ENCODE measurements at places on chromosomes 4 and X.

GRCh38 chr4:13095722-13096121 lies 388.4 kb downstream of the RAB28 start:
- DNase-seq: no peak

- DNase-seq: no peak
Observed at GRCh38 chr4:135777361-135777760, 1575.8 kb upstream of the PABPC4L start.

GRCh38 chrX:148913971-148914370 lies 413.6 kb downstream of the AFF2 start:
- DNase-seq: no peak

DNA sequence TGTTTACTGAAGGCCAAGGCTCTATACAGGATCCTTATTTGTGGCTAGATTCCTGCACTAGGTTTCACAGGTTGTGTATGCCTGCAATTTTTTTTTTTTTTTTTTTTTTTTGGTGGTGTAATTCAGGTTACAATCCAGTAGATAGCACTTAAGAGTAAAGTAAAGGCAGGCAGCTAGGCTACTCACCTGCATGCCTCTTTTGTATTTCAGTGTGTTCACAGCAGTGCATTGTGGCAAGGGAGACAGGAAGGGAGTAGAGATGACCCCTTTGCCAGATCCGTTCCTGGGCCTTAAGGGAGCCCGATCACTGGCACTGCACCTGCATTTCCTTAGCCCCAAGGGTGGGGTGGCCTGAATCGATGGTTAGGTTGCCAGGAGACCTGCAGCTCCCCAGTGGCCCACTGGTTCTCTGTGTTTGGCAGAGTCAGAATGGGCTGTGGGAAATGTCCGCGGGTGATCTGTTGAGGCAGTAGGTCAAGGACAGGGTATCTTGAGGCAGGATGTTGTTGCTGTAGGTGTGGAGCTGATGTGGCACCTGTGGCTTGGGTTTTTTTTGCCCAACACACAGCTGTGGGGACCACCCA lies 374.9 kb upstream of the AADAT start:
- no peak for DNase-seq

DNA sequence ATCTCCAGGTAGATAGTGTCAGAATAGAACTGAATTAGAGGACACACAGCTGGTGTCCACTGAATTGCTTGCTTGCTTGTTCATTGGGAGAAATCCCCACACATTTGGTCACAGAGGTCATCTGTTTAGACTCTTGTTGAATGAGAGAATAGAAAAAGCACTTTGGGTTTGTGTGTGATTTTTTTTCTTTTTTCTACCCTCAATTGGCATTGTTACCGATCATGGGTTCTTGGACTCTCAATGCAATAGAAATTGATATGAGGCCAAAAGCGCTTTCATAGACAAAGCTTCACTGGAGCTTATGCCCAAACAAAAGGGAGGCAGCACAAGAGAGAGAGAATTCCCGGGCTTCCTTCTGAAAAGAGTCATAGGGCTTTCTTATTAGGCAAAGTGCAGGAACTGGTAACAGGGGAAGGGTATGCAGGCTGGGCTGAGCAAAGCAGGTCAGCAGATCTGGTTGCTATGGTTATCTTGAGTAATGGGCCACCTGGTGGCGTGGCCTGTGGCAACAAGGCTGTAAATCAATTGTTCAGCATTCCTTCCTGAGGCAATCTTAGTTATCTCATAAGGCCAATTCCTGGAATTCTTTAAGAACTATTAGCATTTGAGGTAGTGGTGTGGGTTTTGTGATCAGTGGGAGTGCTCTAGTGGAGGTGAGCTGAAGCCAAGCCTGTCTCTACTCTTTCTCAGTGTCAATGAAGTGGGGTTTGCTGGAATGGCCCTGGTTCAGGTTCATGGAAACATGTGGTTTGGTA lies 5.3 kb upstream of the GPR82 start:
- DNase-seq: no peak

DNA sequence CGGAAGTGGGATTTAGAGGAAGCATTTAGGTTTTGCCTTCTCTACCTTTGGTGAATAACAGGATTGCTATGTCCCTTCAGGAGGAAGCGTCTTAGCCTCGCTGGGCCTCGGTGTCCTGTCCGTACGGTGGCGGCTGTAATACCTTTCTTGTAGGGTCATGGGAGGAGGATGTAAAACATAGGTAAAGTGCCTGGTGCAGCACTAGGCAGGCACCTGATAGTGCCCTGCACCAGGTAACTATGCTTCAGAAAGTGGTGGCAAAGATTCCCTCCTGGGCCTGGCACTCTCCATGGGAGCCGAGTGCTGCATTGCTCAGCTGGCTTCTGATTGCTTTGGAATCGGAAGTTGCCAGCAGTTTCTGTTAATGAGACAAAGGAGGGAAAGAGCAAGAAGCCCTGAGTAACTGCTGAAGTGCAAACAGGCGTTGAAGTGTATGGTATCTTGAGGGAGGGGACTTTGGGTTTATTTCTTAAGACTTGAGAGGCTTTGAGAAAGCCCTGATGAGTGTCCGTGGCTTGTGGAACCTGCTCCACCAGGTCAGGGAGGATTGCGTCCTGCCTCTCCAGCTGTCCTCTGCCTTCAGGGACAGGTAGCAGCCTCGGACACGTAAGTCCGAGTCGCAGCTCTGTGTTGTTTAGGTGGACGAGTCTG lies 45.8 kb downstream of the TBC1D14 start:
- DNase-seq: no peak

GRCh38 chrX:75038925-75039324 lies 113.7 kb upstream of the NEXMIF start:
- DNase-seq: no peak

DNA sequence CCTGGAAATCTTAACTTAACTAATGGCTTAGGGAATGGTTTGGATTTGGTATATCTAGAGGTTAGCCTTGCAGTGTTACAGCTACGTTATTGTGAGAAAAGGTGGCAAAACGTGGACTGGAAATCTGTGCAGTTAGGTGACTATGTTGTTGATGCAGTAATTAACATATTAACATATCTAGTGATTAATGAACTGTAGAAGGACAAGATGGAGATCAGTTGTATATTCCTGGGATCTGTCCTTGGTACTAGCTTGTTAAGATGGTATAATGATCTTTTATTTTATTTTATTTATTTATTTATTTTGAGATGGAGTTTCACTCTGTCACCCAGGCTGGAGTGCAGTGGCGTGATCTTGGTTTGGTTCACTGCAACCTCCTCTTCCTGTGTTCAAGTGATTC lies 36.9 kb downstream of the GPAT3 start:
- no peak for DNase-seq

- no peak for DNase-seq
Observed at GRCh38 chrX:153863251-153863991, 22.6 kb downstream of the L1CAM start.

DNA sequence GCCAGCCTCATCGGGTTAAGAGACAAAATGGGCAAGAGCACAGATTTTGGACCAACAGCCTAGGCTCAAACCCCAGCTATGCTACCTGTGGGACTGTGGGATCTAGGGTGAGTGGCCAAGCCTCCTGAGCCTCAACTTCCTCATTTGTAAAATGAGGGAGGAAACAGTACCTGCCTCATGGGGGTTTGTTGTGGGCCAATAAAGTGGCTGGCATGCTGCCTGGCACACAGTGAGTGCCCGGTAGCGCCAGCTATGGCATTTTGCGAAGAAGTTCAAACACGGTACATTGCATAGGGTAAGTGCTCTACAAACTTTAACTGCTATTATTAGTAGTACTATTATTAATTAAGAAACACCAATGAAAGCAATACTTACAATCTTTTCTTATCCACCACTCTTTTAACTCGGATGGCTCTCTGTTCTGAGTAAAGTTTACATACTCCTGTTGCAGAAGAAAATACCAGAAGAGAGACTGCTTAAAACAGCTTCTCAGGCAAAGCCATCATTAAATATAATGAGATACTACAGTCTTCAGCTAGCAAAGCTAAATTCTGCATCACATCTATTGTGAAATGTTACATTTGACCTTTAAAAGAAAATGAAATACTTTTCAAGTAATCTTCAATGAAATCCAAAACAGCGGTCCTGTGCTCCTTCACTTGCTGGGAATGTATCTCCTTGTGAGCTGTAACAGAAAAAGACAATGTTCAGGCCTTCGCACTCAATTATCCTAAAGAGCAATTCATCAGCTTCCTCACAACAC lies 70.1 kb downstream of the NSG1 start:
- DNase-seq: no peak

DNA sequence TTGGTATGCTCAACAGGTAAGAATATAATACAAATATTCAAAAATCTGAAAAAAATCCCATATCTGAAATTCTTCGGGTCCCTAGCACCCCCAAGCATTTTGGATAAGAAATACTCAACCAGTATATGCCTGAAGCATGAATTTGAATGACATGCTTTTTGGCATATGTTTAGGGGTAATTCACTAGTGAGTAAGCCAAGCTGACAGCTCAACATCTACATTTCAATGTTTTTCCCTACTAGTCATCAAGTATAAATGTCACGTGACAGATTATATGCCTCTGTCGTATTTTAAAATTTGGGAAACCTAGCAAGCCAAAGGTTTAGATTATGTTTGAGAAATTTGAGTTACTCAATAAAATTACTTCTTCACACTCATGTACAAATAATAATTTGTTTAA lies 125.1 kb downstream of the FGF16 start:
- no peak for DNase-seq

GRCh38 chrX:16839219-16839851 lies 30.8 kb downstream of the RBBP7 start:
- no peak for DNase-seq

DNA sequence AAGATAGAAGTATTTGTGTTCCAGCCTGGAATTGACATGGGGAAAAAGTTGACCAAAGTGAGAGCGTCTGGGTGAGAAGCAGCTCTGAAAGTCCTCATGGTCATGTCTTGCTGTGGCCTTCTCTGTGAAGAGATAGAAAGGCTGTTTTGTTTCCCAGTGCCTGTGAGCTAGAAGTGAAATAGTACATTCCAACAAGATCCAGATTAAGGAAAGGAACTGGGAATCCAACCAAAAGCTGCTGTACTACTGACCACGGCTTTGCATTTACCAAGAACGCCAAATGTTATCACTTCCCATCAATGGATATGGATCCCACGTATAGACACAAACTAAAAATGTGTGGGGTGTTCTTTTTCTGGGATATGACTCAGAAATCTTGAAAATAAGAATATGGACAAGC lies 51.2 kb downstream of the TENM3 start:
- no peak for DNase-seq

DNA sequence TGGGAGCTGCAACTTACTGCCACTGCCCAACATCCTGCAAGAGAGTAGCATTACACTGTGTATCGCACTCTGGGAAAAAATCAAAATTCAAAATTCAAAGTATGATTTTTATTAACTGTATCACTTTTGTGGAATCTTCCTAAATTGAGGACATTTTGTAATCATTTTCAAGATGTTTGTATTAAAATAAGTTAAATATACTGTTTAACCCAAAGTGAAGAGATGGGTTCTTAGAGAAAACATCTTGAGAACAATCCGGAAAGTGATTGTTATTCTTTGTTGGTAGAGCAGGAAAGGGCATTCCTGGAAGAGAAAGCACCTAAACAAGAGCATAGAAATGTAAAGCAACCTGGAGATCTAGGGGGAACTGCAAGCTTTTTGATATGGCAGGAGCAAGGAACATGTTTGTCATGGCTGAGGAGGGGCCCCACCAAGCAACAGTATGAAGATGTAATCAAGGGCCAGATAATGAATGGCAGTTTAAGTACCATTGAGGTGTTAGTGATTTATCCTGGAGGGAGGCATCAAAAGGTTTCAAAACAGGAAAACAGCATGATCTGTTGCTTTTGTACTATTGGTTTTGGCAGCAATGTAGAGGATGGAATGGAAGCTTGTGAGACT lies 14.1 kb upstream of the SEC24D start:
- no peak for DNase-seq
